Liver (tissue), 10 donors: ENCODE measurements at places on chromosomes 7 and 10. TPM values are rescaled to one million over a fixed set of nuclear protein-coding genes. Genes with fewer than 3 reads are reported as not detected.

The MRM2 gene
- 11.4 TPM for total RNA-seq

The PTPN20 gene
- 1.0 TPM for total RNA-seq

The CCAR1 gene
- 19.2 TPM for total RNA-seq

The TSPAN13 gene
- 20.6 TPM for total RNA-seq

The DOCK1 gene
- 10.0 TPM for total RNA-seq

The HABP2 gene
- total RNA-seq: 147 TPM

The LSM8 gene
- 37.0 TPM for total RNA-seq

The CFAP69 gene
- total RNA-seq: 11.7 TPM

The AUTS2 gene
- 24.4 TPM for total RNA-seq

The CLRN3 gene
- 0.33 TPM for total RNA-seq

The CTAGE8 gene
- total RNA-seq: not detected

The MMRN2 gene
- total RNA-seq: 12.1 TPM

The UNCX gene
- not detected for total RNA-seq

DNA sequence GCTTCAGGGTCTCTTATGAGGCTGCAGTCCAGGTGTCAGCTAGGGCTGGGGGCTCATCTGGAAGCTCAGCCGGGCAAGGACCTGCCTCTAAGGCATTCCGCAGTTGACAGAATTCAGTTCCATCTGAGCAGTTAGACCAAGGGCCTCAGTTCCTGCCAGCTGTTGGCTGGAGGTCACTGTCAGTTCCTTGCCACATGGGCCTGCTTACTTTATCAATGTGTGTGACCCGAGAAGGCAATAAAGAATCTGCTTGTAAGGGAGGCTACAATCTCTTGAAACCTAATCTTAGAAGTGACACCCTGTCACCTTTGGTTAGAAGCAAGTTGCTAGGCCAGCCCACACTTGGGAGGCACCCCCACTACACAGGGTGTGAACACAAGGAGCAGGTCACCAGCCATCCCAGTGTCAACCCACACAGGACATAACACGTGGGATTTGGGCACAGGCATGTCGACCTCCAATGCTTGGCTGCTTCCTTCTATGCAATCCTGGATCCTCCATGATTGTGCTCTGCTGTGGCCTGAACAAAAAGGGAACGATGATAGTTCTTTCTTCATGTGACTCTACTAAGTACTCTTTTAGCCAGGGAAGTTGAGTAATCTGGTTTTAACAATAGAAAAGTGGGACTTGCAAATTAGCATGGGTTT is 41.8 kb downstream of the MTURN start:
- DNase-seq: no peak

- no peak for DNase-seq
These were observed 73.0 kb upstream of the LEP start for GRCh38 chr7:128167791-128168666.

DNA sequence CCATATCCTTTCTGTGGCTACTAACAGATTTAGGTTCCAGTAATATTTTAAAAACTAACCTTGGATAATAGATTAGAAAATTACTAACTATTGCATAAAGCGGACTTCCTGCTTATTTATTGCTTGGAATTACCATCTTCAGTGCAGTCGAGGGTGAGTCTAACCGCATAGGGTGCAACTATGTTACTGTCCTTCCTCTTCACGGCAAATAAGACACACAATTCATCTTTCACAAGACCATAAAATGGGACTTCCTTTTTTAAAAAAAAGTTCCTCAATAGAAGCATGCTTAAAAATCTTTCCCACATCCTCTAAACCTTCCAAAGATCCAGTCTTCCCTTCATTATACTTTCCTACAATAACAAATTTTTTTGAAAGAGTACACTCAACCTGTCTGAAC is 2.1 kb downstream of the SLC25A40 start:
- no peak for DNase-seq

- DNase-seq: no peak
These were observed 5.0 kb upstream of the PAXIP1 start for GRCh38 chr7:155007947-155008346.

GRCh38 chr10:80633383-80633860 is 95.7 kb downstream of the SH2D4B start:
- DNase-seq: no peak

DNA sequence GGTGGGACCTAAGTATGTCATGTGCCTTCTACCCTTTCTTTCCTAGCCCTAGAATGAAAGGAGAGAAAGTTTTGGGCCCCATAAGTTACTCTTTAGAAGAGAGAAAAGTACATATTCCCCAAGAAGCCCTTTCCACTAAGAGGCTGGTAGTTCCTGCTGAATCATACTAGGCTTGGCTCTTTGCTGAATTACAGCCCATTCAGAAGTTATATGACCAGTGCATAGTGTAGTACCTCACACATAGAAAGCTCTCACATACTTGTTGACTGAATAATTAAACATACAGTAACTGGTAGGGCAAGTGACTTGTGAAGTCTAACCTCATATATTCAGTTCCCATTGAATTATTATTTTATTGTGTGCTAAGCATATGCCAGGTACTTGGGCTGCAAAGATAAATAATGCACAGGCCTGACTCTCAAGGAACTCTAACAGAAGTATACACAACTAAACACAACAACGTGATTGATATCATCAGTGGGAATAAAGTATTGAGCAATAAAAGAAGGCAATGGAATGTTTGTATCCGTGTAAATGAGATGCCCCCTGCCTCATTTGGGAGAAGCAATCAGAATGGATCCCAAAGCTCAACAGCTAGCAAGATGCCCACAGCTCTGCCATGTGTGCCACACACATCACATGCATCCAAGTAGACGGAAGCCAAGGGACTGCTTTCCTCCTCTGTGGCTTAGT is 38.9 kb upstream of the UBN2 start:
- DNase-seq: no peak

GRCh38 chr7:153433223-153433622 is 619.0 kb upstream of the DPP6 start:
- DNase-seq: no peak

DNA sequence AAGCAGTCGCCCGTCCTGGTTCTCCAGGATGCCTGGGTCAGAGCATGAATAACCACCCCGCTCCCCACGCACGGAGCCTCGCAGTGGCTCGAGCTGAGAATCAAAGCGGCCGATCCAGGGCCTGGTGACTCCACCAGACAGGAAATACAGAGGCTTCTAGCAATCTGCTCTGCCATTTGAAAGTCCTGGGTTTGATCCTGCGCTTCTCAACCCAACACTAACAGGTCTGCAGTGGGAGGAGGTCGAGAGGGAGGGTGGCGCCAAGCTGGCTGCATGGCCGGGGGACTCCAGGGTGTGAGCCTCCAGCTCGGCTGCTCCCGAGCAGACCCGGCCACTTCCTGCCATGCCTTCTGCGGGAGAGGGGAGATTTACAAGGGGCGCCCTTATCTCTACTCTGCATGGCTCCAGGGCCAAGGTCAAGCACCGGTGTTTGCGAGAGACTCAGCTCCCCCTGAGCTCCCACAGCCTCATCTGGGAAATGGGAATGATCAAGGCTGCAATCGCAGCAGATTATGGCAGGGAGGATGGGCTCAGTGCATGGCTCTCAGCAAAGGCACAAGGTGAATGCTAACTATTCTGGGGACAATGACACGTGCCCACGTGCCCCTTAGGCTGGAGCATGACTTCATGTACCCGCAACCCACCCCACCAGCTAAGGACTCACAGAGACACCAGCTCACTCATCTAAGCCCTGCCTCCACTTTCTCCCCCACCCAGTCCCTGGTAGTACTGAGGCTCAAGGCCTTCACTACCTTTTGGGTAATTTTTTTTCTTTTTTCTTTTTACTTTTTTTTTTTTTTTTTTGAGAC is 73.9 kb upstream of the TNRC18 start:
- DNase-seq: no peak

GRCh38 chr10:106182542-106182941 is 982.0 kb downstream of the SORCS1 start:
- no peak for DNase-seq

GRCh38 chr10:130227883-130228282 is 91.7 kb downstream of the GLRX3 start:
- DNase-seq: no peak

DNA sequence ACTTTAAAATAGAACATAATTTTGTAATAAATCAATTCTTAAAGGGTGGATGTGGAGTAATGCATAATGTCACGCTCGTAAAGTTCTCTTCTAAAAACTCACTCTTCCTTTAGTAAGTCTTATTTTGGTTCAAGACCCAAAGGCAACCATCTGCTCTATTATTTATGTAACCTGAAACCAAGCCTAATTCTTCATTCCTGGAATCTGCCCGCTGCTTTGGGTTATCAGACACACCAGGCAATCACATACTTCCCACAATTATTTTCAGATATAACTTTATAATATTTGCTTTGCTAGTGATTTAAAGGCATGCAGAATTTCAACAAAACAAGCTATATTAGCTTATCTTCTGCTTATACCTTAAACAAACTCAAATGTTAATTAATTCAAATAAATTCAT is 39.0 kb downstream of the RAB11FIP2 start:
- no peak for DNase-seq

- DNase-seq: no peak
These were observed 334 bp downstream of the ZNF800 start for GRCh38 chr7:127392182-127392565.

- no peak for DNase-seq
These were observed 16.1 kb upstream of the MALSU1 start for GRCh38 chr7:23283086-23283485.

DNA sequence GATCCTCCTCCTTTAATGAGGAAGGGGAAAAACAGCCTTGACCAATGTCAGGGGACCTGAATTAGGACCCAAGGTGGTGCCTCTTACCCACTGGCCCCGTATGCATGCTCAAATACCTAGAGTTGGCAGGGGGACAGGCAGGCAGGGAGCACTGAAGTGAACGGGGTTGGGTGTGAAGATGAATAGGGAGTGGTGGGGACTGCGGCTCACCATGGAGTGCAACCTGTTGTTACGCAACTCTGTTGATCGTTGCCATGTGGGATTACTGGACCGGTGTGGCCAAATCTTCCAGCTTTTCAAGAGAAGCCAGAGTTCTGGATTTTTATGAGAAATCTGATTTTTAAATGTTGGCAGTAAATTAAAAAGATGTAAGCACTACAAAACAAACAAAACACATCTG is 48.1 kb downstream of the TLL2 start:
- no peak for DNase-seq

GRCh38 chr7:48250441-48250951 is 79.2 kb downstream of the ABCA13 start:
- DNase-seq: no peak

DNA sequence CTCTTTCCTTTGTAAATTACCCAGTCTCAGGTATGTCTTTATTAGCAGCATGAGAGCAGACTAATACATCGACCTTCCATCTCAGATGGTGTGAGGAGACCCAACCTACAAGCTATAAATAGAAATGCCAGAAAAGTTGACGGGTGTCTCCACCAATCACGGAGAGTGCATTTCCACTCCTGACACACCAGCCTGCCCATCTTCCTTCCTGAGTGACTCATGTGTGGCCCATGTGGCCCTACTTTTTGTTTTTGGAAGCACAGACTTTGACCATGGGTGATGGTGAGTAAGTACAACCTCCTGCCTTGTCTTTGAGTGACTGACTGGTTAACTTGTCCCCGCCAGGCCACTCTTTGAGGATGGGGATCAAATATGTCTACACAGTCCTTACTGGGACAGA is 147.0 kb downstream of the OAT start:
- no peak for DNase-seq

DNA sequence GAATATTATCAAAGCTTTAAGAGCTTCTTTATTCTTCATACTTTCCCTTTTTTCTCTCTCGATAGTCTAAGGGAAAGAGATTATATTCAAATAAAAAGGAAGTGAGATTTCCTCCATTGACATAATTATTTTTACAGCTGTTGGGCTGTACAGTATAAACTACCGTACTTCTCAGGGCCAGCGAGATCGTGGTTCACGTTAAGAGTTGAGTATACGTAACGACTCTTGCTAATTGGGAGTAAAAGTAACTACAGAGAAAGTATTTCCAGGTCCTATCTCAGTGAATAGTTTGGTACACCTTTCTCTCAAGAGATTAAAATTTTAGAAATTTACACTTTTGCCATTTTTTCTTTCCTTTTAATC is 57.8 kb downstream of the INPP5F start:
- no peak for DNase-seq

- no peak for DNase-seq
These were observed 171.5 kb downstream of the CPEB3 start for GRCh38 chr10:92119340-92119739.

DNA sequence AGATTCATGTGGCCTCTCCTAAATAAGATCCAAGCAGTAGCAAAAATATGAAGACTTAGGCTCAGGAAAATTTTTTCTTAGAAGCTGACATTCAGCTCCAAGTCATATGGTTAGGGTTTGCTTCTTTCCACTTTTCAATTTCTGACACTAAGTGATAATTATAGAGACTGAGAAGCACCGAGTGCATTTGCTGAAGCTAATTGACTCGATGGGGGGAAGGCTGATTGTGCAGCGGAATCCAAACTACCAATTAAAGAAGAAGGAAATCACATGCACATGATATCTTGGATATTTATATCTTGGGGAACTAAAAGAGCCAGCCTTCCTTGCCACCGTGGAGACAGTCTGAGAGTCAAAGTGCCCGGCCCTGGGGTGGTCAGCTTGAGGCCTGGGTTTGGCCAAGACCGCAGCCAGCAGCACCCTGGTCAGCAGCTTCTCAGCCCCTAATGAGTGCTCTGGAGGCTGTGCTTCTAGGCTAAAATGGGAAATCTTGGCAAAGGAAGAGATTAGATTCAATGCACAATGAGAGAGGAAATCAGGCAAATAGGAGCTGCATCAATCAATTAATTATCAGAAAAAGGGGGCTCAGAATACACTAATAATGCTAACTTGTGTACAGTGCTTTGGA is 589.3 kb downstream of the NRG3 start:
- DNase-seq: no peak

GRCh38 chr7:80187727-80188126 is 53.1 kb downstream of the GNAI1 start:
- DNase-seq: no peak

- DNase-seq: no peak
These were observed 53.7 kb downstream of the HACD1 start for GRCh38 chr10:17563452-17563851.

GRCh38 chr7:7529328-7529727 is 6.3 kb downstream of the COL28A1 start:
- DNase-seq: no peak

DNA sequence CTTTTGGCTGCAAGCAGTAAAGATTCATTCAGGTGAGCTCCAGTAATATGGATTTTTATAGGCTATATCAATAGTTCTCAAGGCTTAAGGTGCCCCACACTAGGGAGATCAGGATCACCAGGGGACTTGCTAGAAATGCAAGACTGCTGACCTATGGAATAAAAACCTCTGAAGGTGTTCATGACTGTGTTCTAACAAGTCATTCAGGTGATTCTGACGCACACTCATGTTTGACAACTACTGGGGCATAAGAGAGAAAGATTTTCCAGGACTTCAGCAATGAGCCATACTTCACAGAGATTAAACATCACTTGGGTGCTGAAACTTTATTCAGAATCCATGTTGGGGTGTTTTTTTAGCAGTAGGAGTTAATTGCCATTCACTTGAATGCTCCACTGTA is 4.8 kb upstream of the TAS2R38 start:
- DNase-seq: no peak

DNA sequence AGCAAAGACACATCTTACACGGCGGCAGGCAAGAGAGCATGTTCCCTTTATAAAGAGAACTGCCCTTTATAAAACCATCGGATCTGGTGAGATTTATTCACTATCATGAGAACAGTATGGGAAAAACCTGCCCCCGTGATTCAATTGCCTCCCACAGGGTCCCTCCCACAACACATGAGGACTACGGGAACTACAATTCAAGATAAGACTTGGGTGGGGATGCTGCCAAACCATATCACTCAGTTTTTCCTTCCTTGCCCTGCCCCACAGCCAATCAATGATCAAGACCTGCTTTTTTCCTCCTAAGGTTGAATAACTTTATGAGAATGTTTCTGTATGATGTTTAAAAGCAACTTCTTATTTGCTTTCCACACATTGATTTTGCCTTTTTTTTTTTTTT is 3.1 kb upstream of the PTPRE start:
- DNase-seq: no peak
